ENCODE measurements at places on chromosomes 3 and 15. TPM values are rescaled to one million over a fixed set of nuclear protein-coding genes. Genes with fewer than 3 reads are reported as not detected.

SLC6A1 gene
- total RNA-seq: 1.5 TPM

SLC9C1 gene
- 0.28 TPM for total RNA-seq

LRRC31 gene
- total RNA-seq: 0.14 TPM

GMPS gene
- total RNA-seq: 25.1 TPM

GAP43 gene
- total RNA-seq: 0.60 TPM

CAV3 gene
- not detected for total RNA-seq

NTRK3 gene
- total RNA-seq: 5.6 TPM

FILIP1L gene
- 27.6 TPM for total RNA-seq

FBXO40 gene
- total RNA-seq: 0.03 TPM

UPK1B gene
- total RNA-seq: 0.21 TPM

TMEM108 gene
- total RNA-seq: 16.9 TPM

WDR5B gene
- 6.3 TPM for total RNA-seq

GOLGA8S gene
- 0.11 TPM for total RNA-seq

DLL4 gene
- 31.8 TPM for total RNA-seq

PTH1R gene
- 14.7 TPM for total RNA-seq

ZNF148 gene
- total RNA-seq: 46.2 TPM

GOLGA6L7 gene
- not detected for total RNA-seq

PFKFB4 gene
- total RNA-seq: 9.4 TPM

RPL14 gene
- total RNA-seq: 473 TPM

CEP19 gene
- total RNA-seq: 4.3 TPM

Data from lung (tissue), 17 donors.